ENCODE measurements at places on chromosomes 1 and 21.
A peak's percentile ranks its signal among the peaks of the same experiment; 100 is the strongest.

DNA sequence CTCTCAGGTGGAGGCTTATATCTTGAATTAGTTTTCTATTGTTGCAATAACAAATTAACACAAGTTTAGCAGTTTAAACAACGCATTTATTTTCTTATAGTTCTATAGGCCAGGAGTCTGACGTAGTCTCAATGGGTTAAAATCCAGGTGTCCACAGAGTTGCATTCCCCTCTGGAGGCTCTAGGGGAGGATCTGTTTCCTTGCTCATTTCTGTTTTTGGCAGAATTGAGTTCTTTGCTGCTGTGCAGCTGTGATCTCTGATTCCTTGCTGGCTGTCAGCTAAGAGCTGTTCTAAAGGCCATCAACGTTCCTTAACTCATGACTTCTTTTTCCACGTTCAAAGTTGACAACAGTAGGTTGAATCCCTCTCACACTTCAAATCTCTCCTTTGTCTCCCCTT is 31.8 kb downstream of the S100A10 start:
- DNase-seq = no peak

- no peak for DNase-seq
These were observed 1.4 kb downstream of the GUK1 start for GRCh38 chr1:228141226-228142044.

DNA sequence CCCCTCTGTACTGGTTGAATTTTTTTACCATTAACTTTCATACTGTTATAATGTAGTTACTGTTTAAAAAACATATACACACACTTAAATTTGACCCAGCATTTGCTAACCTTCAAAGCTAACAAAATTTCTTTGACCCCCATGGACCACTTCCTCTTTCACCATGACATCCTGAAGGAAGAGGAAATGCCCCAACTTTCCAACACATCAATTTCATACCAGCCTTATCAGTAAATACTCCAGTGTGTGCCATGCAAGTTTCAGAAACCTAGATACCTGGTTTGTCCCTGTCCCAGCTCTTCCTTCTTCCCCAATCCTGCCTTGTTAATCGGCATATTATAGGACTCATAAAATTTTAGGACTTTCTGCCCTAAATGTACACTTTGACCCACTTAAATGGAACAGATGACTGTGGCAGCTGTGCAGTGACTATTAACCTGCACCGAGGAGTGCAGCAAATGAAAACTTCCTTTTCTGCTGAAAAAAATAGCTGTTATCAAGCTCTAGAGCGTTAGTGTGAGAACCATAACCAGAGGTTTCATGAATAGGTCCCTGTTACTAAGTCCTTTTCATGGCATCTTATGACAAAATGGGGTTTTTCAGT is 54.1 kb downstream of the DTL start:
- DNase-seq = no peak

- DNase-seq = no peak
These were observed 12.0 kb downstream of the PRDX6 start for GRCh38 chr1:173489149-173489600.

- DNase-seq = no peak
These were observed 257.0 kb downstream of the SIPA1L2 start for GRCh38 chr1:232372841-232373440.

GRCh38 chr1:8222789-8223188 is 95.1 kb upstream of the SLC45A1 start:
- DNase-seq = no peak

DNA sequence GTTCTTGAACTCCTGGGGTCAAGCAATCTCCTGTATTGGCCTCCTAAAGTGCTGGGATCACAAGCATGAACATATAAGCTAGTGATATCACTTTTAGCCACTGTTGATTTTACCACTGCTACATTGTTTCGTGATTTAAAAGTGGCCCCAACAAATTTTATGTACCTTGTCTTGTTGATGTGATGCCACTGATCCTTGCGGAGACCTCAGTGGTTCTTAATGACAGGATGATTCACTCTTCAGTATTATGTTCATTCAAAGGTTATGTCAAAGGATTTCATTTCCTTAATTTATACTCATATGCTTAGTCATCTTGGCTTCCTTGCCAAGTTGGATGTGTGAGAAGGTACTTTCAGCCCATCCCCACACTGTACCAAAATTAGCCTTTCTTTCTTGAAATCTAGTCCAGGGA is 12.1 kb downstream of the PRKACB start:
- no peak for DNase-seq

DNA sequence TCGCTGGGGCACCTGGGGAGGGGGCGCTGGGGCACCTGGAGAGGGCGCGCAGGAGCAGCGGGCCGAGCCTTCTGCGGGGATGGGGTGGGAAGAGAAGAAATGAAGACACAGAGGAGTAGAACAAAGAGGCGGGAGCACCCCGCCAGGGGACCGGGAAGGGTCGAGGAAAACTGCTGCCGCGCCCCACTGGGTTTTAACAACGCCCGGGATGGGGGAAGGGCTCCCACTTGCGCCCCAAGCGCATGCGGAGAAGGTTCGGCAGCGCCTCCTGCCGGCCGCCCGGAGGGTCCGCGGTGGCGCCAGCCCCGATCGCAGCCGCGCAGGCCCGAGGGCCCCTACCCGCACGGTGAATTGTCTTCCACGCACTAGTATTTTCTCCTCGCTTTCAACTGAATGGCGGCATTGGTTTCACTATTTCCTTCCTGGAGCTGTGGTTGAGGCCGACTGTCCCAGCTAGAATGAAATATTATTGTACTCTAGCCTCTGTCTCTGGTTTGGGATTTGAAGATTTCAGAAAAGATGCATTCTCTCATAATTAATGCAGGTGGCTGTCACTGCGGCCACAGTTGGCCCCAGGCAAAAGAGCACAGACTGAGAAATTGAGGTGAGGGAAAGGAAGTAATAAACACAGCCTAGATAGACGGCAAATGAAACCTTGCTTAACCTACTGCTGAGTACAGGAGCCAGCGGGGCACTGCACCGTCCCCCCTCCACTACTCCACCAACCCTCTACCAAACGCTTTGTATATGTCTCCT is 57.3 kb downstream of the MAB21L3 start:
- peak; percentile 67 for DNase-seq

DNA sequence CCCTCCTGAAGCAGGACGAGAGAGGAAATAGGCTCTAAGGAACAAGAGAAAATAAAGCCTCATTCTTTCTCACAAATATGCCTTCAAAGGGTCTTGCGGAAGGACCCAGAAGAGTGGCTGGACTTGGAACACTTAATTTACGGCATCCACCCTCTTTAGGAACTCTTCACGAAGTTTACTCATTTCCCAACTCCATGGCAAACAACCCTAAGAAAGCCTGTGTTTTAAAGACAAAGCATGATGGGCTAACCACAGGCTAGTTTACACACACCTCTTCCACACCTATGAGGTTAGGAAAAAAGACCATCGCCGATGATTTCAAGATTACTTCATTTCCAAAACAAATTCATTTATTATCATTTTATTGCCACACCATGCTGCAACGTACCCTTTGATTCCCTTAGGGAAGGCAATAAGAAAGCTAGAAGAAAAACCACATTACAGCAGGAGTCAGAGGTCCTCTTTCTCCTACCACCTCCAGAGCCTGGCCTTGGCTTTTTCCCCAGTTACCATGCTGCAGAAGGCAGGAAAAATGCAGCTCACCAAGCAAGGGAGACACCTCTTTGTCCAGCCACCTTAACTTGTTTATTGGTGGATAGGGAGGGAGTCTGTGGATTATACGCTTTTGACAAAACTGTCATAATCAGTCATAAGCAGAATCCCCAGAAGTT is 29.6 kb downstream of the CHI3L2 start:
- no peak for DNase-seq

DNA sequence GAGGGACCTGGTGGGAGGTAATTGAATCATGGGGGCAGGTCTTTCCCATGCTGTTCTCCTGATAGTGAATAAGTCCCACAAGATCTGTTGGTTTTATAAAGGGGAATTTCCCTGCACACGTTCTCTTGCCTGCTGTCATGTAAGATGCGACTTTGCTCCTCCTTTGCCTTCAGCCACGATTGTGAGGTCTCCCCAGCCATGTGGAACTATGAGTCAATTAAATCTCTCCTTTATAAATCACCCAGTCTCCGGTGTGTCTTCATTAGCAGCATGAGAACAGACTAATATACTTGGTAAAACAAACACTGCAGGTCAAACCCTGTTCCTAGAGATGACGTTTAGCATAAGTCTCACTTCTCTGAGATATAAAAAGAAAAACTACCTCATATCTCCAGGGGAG is 148.3 kb downstream of the MATN1 start:
- no peak for DNase-seq

GRCh38 chr1:225651376-225651871 is 1.5 kb downstream of the ENAH start:
- no peak for DNase-seq

- DNase-seq = no peak
These were observed 26.2 kb downstream of the ATP8B2 start for GRCh38 chr1:154351363-154352068.

DNA sequence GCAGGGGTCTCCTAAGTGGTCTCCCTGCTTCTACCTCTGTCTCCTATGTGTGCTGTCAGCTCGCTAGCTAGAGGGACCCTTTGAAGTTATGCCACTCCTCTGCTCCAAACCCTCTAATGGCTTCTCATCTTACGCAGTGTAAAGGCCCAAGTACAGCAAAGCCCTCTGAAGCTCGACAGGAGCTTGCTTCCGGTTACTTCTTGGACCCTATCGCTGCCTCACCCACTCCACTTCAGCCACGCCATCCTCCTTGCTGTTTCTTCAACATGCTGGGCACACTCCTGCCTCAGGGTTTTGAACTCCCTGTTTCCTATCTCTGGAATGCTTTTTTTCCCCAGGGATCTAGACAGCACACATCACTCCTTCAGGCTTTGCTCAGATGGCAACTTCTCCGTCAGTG is 102.3 kb upstream of the F3 start:
- no peak for DNase-seq

DNA sequence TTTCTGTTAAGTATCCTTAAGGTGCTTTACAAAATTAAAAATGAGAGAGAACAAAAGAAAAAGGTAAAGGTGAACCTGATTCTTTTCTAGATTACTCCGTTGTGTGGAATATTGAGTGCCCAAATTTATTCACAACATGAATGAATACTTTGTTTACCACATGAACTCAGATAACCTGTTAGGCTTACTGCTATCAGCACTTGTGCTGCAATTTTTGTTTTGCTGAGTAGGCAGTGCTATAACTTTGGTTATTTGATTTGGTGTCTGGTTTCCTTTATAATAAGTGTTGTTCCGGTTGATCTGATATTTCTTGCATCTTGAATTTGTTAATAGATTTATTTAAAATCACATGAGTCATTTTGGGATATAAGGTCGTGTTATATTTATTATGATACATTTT is 195.9 kb downstream of the NEGR1 start:
- DNase-seq = no peak

- no peak for DNase-seq
These were observed 57.7 kb downstream of the SPATA6 start for GRCh38 chr1:48414264-48414663.

GRCh38 chr1:160166166-160166868 is 14.9 kb downstream of the ATP1A4 start:
- no peak for DNase-seq

DNA sequence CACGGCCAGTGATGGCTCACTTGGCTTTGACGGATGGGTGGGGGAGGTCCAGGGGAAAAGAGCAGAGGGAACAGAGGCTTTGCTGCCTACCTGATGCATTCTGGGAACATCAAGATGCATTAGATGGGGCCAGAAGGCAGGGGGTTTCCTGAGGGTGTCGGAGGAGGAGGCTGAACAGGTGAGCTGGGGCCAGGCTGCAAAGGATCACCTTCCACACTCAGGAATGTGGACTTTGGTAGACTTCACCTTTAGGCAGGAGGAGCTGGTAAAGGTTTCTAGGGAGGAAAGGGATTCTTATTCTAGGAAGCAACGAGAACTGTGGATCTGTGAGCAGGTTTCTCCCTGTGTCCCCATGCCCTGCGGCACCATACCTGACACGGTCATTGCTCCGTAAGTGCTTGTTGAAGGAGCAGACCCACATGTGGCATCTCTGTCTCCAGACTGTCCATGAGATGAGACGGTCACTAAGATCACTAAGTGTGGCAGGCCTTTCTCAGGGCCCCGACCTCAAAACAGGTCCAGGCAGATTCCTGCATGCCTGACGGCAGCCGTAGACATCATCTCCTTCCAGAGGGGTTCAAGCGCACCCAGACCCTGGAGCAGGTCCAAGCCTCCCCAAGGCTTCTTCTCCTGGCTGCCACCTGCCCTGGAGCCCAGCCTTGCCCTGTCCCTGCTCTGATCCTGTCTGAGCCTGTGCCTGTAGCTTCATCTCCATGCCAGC is 89.1 kb upstream of the SLC25A33 start:
- no peak for DNase-seq

GRCh38 chr21:17931080-17931479 is 111.9 kb upstream of the C21orf91 start:
- no peak for DNase-seq

DNA sequence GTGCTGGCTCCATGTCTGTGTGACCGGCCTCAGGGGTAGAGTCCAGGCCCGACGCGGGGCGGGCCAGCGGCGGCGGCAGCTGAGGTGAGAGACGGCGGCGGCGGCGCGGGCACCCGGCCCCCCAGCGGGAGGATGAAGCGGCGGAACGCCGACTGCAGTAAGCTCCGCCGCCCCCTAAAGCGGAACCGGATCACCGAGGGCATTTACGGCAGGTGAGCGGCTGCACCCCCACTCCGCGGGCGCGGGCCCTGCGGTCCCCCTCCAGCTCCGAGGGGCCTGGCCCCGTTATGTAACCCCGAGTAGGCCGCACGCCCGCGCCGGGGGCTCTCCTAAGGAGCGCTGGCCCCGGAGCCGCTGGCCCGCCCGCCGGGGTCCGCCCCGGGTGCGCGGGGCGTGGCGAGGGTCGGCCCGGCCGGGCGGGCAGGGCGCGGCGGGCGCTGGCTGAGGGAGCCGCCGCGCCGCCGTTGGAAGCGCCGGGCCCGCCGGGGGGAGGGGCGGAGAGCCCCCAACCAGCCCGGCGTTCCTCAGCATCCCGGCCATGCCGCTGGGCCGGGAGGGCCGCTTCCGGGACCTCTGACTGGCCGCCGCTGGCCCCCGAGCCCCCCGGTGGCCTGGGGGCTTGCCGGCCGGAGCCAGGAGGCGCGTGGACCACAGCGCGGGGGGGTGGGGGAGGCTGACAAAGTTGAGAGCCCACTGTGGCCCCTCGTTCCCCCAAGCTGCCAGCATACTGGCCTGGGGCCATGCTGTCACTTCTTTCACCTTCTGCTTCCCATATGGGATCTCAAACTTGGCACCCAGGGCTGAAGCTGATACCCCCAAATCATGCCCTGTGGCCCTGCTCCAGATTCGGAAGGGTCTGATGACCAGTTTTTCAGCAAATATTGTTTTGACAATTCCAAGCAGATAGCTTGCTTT is 527 bp downstream of the MACO1 start:
- DNase-seq = no peak

DNA sequence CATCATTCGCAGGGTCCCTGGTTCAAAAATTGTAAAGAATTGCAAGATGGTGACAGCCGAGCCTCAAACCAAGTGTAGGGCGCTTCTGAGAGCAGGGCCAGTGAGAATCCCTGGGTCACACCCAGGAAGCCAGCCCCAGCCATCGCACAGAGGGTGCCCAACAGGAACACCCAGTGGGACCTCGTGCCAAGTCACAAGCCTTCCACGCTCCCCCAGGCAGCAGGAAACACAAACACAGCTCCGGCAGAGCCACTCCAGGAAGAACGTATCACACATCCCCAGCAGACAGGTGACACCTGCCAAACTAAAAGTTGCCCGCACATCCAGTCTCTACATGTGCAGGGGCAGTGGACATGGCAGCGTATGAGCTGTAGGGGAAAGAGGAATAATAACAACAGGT is 20.2 kb downstream of the DHRS3 start:
- DNase-seq = no peak

GRCh38 chr1:99917214-99917613 is 52.6 kb upstream of the SLC35A3 start:
- no peak for DNase-seq

All from stimulated activated CD8-positive, alpha-beta memory T cell treated with anti-CD3 and anti-CD28 coated beads, Interleukin-2, amount 100 ng/mL, for 1 hour (primary cell).